ENCODE measurements at places on chromosomes 1 and 21.

GRCh38 chr1:224503161-224504118, 68.8 kb upstream of the WDR26 start:
- peak; percentile 74 for DNase-seq

DNA sequence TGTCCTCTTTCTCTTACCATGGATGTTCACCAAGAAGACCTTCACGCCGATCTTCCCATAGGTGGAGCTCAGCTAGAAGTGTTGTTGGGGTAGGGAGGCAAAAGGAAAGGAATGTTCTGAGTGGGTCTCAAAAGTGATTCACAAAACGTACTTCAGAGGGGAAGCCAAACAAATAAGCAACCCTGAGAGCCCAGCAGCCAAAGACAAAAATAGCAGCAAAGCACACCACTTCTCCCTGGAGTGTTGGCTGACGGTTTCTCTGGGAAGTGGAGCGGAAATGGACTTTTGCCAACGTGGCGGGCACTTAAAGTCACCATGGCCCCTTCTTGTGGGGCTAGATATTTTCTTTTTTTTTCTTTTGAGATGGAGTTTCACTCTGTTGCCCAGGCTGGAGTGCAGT, 23.1 kb downstream of the SLC26A9 start:
- no peak for DNase-seq

DNA sequence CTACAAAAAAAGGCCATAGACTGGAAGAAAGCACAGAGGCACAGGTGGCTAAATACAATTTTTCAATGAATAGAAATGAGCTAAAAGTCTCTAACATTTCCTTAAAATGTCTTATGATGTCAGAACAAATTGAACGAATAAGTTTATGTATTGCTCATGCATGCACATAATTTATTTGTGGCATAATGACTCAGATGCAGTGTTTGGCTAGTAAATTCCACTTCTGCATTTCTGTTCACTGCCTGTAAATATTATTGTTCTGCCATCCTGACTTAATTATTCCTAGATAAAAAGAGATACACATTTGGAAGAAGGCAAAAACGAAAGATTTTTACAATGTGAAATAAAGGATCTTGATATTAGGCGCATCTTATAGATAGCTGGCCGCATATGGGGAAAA, 26.6 kb upstream of the EXO1 start:
- no peak for DNase-seq

DNA sequence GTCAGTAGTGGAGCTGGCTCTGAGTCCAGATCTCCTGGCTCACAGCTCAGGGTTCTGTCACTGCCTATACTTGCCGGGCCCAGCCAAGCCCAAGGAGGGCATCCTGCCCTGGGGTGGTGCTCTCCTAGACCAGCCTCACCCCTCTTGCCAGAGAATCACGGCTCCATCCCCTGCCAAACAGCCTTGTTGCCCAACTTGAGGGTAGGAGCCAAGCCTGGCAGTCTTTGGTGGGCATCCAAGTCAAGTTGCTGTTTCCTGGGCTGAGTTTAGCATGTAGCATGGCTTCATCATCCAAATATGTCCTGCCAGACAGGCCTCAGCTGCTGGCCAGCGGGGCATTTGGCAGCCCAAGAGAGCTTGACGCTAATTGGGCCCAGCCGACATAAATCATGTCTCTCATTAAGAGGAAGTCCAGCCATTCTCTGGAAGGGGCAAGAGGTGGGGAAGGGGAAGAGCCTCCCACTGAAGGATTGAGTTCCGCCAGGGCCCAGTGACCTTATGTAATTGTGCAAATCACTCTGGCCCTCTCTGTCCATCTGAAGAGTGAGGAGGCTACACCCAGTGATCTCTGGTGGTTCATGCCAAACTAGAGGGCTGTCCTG, 22.6 kb upstream of the TRABD2B start:
- DNase-seq, result no peak
